Hematopoietic multipotent progenitor cell (in vitro differentiated cells): ENCODE measurements at places on chromosomes 7 and 10.

- no peak for DNase-seq
Observed at GRCh38 chr7:69364813-69365643, 233.2 kb upstream of the AUTS2 start.

DNA sequence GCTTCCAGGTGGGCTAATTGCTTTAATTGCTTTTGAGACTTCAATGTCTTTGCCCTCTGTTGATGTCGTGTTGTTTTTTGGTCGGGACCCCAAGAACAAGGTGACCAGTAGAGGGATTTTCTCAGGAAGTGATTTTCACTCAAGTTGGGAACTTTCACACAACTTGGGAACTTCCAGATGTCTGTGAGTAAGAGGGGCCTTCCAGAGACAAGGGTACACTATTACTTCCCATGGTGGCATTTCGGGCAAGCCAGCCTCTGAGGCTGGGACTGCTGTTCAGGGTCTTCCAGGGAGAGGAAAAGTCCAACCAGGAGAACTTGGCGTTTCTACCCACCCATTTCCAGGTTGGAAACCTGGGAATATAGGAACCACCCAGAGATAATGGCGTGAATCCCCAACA lies 170.0 kb upstream of the CDCA7L start:
- DNase-seq: no peak

DNA sequence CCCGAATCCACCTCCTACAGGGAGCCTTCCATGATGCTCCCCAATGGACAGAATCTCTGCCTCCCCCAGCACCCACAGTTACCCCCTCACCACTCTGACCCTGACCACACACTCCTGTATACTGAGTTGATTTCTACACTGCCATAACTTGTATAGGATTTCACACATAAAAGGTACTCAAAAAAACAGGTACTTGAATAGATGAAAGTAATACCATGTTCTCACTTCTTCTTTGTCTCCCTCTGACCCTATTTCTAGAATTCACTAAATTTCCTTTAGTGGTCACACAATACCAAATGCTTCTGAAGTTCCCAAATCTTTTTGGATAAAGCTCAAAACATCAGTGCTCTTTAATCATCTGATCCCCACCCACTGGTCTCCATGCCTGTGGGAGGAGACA lies 45.4 kb downstream of the HSPA12A start:
- DNase-seq: no peak

GRCh38 chr10:116728526-116729096 lies 13.8 kb downstream of the HSPA12A start:
- DNase-seq: no peak

GRCh38 chr7:47411281-47411869 lies 170.5 kb downstream of the TNS3 start:
- no peak for DNase-seq

GRCh38 chr7:152523916-152524315 lies 88.1 kb upstream of the KMT2C start:
- DNase-seq: no peak

- DNase-seq: no peak
Observed at GRCh38 chr7:289209-289755, 688 bp upstream of the FOXL3 start.

DNA sequence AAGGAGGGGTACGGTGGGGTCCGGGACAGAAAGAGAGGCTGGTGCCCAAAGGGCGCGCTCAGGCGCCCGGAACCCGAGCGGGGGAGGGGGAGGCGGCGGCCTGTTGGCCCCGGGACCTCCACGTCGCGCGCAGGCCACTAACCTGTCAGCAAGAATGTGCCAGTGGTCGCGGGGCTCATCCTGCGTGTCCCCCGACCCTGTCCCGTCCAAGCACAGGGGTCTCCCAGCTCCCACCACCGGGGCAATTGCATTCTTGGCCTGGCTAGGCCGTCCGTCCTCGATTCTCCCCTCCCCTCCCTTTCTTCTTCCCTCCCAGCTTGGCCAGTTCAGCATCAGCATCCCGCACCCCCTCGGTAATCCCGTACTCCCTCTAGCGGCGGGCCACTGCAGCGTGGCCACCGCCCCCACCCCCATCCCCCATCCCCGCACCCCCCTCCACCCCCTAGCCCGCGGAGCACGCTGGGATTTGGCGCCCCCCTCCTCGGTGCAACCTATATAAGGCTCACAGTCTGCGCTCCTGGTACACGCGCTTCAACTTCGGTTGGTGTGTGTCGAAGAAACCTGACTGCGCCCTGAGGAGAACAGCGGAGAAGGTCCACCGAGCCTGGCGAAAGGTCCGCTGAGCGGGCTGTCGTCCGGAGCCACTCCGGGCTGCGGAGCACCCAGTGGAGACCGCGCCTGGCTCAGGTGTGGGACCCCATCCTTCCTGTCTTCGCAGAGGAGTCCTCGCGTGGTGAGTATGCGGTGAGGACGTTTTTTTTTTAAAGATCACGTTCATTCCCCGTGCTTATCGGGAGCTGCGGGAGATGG lies at the start of gene SGCE:
Gene SGCE (minus strand): TSS at position 286 of the 810 bp plus-strand sequence. CDS start 35 bp downstream, at position 251.
- DNase-seq: no peak

- DNase-seq: no peak
Observed at GRCh38 chr7:112358513-112358912, 91.7 kb upstream of the IFRD1 start.

DNA sequence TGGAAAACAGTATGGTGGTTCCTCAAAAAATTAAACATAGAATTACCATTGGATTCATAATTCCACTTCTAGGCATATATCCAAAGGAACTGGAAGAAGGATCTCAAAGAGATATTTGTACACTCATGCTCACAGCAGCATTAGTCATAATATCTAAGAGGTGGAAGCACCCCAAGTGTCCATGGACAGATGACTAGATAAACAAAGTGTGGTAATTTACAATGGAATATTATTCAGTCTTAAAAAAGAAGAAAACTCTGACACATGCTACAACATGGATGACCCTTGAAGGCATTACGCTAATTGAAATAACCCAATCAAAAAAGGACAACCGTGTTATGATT lies 594.2 kb downstream of the KCNMA1 start:
- no peak for DNase-seq

- DNase-seq: no peak
Observed at GRCh38 chr10:29590915-29591650, 43.7 kb downstream of the SVIL start.

DNA sequence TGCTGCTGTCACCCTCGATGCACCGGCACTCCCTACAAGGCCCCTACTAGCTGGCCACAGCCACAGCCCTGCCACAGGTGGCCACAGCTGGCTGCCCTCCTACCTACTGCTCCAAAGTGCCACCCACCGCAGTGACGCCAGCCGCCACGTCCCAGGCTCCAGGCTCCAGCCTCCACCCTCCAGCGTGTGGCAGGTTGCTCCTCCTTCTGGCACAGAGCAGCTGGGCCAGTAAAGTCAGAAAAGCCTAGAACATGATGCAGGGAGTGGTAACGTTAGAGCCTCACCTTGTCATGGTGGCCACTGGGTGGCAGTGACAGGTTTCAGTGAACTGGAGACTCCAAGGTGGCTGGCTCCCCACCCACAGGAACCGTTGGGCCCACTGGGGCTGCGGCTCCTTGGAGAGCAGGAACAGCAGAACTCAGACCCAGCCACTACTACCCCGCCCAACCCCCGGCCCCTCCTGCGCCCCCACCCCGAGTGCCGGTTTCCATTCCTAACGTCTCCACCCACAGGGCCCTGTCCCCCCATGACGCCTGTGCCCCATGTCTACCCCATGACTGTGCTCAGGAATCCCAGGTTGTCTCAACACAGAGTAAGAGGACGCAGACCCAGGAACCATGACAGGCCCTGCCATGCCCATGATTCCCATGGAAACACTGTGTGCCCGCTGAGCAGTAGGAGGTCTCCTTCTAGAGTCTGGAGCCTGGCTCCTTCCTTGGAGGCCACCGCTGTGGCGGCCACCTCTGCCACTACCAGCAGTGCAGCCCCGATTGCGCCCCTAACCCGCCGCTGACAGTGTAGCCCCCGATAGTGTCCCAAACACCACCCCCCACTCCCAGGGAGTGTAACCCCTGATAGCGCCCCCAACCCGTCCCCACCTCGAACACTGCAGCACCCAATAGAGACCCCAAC lies 52.3 kb upstream of the ZNF33B start:
- no peak for DNase-seq

DNA sequence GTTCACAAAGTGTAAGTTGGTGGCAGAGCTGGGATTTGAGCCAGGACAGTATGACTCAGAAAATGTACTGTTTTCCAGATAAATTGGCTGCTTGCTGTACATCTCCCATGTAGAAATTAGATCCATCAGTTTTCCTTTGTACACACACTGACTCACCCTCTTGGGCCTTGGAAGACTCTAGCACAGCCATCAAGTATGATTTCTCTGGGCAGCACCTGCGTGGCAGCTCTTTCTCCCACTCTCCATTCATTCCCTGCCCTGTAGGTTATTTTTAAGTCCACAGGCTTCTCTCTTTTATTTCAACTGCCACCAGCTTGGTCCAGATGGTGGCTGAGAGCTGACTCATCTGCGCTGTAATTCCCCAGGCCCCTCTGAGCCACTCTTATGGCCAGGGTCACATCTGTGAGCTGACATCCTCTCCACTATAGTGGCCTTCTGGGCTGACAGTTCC lies 28.3 kb upstream of the SDK1 start:
- DNase-seq: no peak

- no peak for DNase-seq
Observed at GRCh38 chr10:10128387-10128786, 889.3 kb upstream of the CELF2 start.
